ENCODE measurements at places on chromosomes 1 and 21.

GRCh38 chr1:33984906-33985565 is 121.2 kb downstream of the HMGB4 start:
- DNase-seq, result no peak

- no peak for DNase-seq
These were observed 51.4 kb upstream of the ACTRT2 start for GRCh38 chr1:2969845-2970291.

GRCh38 chr1:31704271-31705079 is 658 bp upstream of the COL16A1 start:
- peak; percentile 30 for DNase-seq

GRCh38 chr1:233490488-233490887 is 123.4 kb upstream of the KCNK1 start:
- no peak for DNase-seq

- DNase-seq, result no peak
These were observed 647.7 kb downstream of the KCNT2 start for GRCh38 chr1:195960580-195960979.

All from activated naive CD4-positive, alpha-beta T cell treated with anti-CD3 and anti-CD28 coated beads for 36 hours (primary cell).